ENCODE measurements at places on chromosomes 2 and 18. TPM values are rescaled to one million over a fixed set of nuclear protein-coding genes. Genes with fewer than 3 reads are reported as not detected.

KANSL3 gene
- total RNA-seq: 30.8 TPM

METTL21A gene
- total RNA-seq: 48.0 TPM

GPC1 gene
- total RNA-seq: 45.4 TPM

INHBB gene
- total RNA-seq: 0.87 TPM

TYW5 gene
- 7.3 TPM for total RNA-seq

PLCD4 gene
- 0.58 TPM for total RNA-seq

PAIP2B gene
- total RNA-seq: 0.87 TPM

MAPK4 gene
- total RNA-seq: 0.36 TPM

CFAP65 gene
- total RNA-seq: 1.1 TPM

TRAK2 gene
- 17.9 TPM for total RNA-seq

CYTIP gene
- 1.3 TPM for total RNA-seq

SATB2 gene
- total RNA-seq: 2.7 TPM

SERPINB13 gene
- not detected for total RNA-seq

B3GNT7 gene
- total RNA-seq: 10.7 TPM

NEU4 gene
- total RNA-seq: not detected

SNED1 gene
- 0.22 TPM for total RNA-seq

KCTD1 gene
- 24.2 TPM for total RNA-seq

Data from epithelial cell of proximal tubule (primary cell).